ENCODE measurements at places on chromosomes 3 and 15.

GRCh38 chr3:85041001-85041400 is 82.2 kb downstream of the CADM2 start:
- no peak for DNase-seq

DNA sequence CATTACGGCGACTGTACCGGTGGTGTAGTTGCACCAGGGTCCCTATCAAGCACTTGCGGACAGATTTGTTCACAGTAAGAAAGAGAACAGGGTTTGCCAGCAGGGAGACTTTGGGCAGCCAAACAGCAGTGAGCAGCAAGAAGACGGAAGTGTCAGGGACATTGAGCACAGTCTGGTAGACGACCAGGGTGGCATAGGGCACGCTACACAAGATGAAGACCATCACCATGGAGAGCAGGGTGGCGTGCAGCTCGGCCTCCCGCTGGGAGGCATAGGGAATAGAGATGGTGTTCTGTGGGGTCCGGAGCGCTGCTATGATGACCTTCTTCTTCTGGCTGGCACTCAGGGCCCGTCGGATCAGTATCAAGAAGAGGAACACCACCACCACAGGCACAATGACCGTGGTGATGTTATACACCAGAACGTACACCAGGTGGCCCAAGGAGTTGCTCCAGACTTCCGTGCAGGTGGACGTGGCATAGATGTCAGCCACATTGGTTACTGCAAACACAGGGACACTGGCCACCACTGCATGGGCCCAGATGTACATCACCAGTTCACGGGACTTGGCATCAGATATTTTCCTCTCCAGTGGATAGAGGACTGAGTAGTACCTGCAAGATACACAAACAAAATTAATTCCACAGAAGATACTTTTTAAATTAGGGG is 19.1 kb upstream of the FSIP1 start:
- DNase-seq, result no peak

GRCh38 chr3:17137321-17137826 is 252.6 kb downstream of the PLCL2 start:
- DNase-seq, result no peak

- no peak for DNase-seq
Observed at GRCh38 chr3:41522612-41523011, 323.3 kb downstream of the CTNNB1 start.

- no peak for DNase-seq
Observed at GRCh38 chr3:157023226-157023625, 136.7 kb downstream of the CCNL1 start.

GRCh38 chr3:195083659-195084058 is 187.3 kb downstream of the XXYLT1 start:
- no peak for DNase-seq
